ENCODE measurements at places on chromosomes 3 and 15.

DNA sequence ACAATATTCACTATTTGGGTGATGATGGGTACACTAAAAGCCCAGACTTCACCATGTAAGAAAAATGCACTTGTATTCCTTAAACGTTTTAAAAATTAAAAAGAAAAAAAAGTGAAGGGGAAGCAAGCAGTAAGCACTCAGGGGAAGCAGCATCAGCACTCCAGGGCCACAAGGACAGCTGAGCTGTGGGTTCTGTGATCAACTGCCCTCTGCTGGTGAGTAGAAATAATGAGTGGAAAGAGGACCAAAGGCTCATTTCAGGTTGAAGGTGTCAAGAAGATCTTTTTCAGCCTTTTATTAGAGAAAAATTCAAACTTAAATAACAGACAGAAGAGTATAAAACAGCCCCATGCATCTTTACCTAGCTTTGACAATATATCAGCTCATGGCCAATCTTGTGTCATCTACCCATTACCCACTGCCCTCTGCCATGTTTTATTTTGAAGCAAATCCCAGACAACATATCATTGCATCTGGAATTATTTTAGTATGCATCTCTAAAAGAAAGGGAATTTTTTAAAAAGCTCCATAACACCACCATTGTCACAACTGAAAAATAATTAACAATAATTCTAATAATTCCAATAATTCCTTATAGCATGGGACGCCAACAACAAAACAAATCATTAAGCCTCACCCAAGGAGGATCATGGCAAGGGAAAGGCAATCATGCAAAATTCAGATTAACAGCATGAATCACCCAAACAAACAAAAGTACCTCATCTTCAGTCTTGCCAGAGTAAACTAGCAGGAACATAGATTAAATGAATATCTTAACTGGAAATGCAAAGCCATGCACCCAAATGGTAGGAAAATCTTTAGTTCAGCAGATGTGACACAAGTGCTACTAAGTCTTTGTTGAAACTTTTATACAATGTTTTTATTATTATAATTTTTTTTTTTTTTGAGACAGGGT lies 42.5 kb downstream of the TAMM41 start:
- peak; percentile 31 for DNase-seq

- no peak for DNase-seq
Measured at GRCh38 chr15:75696854-75697259, 15.8 kb downstream of the CSPG4 start.

GRCh38 chr15:32717426-32718226 lies at the start of gene GREM1:
TSS of gene GREM1 (plus strand) at chr15:32718004. CDS start at chr15:32730691, 12,687 bp downstream.
- no peak for DNase-seq

DNA sequence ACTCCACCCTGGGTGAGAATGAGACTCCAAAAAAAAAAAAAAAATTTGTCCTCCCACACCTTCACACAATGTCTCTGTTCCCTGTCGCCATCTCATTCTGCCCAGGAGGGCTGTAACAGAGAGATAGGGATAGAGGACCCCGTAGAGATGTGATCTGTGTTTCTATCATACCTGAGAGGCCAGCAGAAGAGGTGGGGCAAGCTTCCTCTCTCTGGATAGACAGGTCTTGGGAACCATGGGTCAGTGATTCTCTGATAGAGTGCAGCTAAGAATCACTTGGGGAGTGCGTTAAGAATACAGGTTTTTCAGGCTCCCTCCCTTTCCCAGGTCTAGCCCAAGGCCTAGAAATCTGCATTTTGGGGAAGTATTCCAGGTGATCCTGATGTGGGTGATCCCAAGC lies 8.3 kb downstream of the CA12 start:
- DNase-seq: no peak

- DNase-seq: no peak
Measured at GRCh38 chr15:52537459-52537858, 8.8 kb upstream of the MYO5A start.

DNA sequence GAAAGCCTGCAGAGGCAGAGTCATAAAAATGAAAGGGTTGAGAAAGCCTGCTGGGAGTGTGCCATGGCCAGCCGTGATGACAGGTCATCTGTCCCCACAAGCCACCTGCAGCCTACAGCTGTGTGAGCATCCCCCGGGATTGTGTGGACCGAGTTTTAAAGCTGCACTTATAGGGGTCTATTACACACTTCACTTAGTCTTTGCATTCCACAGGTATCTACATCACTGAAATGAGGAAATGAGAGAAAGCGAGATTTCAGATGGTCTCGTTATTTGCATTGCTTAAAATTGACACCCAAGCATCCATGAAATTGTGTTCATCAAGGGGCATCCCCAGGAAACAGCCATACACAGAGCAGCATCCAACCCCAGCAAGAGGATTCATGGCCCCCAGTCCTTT lies 137.6 kb upstream of the TRIM42 start:
- DNase-seq: no peak

GRCh38 chr3:50154476-50154839 lies 666 bp upstream of the SEMA3F start:
- DNase-seq: no peak

DNA sequence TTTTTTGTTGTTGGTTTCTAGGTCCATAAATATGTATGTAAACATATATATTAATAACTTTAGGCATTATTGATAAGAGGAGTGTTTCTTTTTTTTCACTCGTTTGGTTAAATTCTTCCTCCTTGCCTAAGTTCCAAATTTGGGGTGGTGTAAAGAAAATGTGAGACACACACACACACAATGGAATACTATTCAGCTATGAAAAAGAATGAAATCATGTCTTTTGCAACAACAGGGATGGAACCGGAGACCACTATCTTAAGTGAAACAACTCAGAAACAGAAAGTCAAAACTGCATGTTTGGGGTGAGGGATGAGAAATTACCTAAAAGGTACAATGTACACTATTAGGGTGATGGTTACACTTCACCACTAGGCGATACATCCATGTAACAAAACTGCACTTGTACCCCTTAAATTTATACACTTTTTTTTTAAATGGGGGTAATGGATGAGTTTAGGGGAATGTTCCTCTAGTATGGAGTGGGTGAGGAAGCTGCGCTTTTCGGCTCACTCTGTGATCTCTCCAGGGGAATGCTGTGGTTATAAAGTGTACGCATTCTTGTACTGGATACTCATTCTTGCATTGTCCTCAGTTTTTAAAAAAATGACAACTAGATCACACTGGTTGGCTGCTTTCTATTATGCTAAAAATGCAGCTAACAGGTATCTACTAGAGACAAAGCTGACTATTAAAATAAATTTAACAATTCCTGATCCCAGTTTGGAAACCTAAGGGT lies 50.8 kb upstream of the PPARG start:
- DNase-seq: no peak

DNA sequence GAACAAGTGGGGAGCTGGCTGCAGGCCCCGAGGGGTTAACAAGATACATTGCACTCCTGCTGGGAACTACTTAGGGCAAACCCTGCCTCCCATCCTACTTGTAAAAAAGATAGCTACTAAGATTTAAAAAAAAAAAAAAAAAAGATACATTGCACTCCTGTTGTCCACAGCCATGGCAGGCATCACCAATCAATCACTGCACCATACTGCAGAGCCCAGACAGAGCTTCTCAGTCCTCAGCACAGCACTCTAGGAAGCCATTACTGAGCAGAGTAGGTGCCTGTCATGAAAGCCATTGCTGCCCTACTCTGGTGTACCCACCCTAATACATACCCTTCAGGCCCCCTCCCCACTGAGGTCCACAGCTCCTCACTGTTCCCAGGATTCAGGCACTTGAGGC lies 64.8 kb downstream of the RASGRF1 start:
- DNase-seq: no peak

- DNase-seq: no peak
Measured at GRCh38 chr3:127734181-127734720, 61.5 kb downstream of the ABTB1 start.

- no peak for DNase-seq
Measured at GRCh38 chr3:154074966-154075365, 46.2 kb upstream of the ARHGEF26 start.

- DNase-seq: no peak
Measured at GRCh38 chr15:96336596-96337364, 6.3 kb downstream of the NR2F2 start.

DNA sequence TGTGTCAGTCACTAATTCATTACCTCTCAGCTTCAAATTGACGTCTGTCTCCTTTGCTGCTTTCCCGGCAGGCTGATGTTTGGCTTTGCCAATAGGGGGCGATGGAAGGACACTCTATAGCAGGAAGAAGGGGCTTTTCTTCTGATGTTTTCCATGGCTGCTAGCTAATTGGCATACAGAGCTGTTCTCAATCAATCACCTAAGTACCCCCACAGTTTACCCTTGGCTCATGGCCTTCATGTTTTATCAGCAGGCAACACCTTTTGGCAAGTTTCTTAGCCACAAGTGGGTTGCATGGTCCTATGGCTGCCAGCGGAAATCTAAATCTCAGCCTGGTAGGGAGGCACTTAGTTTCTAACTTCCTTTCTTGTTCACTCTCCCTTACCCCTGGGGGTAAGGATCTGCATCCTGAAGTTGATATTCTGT lies 45.0 kb downstream of the ESYT3 start:
- no peak for DNase-seq

DNA sequence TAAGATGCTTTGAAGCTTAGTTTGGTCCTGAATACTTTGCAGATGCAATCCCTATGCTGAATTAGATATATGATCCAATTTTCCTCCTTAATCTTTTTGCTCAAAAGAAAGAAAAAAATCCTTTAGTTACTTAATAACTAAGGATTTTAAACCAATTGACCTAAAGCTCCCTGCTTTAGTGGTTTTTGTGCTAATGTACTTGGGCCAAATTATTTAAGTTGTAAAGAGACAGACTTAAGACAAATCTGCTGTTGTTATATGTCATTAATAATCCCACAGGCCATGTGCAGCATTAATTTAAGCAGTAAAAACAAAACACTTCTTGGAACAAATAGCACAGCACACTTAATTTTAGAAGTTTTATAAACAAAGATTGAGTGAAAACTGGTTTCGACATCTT lies 776.1 kb upstream of the SEMA6D start:
- no peak for DNase-seq

DNA sequence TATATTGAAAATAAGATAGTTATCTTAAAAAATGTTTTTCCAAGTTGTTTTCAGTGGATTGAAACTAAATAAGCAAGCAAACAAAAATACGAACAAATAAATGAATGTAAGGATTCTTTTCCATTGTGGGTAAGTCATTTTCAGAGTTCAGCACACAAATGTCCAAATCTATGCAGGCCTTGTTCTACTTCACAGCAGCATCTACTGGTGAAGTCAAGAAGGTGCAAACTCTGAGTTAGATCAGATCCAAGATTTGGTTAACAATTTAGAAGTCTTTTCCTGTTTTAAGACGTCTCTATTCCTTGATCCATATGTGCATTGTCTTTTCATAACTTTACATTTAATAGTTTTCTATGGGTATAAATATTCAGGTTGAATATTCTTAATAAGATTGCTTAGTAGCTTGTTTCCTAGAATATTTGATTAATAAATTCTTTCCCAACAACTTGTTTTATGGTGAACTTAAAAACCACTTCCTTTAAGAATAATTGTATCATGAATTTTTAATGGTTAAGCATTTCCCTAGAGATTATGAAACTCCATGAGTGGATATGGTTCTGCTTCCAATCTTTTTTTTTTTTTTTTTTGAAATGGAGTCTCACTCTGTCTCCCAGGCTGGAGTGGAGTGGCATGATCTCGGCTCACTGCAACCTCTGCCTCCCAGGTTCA lies 10.5 kb downstream of the PTX3 start:
- DNase-seq: no peak

DNA sequence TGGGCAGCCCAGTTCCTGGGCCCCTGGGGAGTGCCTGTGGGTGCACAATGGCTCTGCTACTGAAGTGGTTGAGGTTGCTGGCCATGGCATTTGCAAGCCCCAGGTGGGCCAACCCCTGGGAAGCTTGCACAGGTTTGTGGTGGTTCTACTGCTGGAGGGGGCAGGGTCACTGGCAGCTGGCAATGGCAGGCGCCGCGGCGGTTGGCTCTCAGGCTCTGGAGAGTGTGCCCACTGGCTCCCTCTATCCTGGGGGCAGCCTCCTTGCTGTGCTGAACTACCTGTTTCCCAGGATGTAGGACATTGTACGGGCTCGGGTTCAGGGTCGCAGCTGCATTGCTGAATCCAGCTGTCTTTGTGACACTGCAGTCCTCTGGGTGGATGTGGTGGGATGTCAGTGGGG lies 180.2 kb upstream of the HES1 start:
- no peak for DNase-seq

- no peak for DNase-seq
Measured at GRCh38 chr3:45679805-45680204, 9.4 kb upstream of the SACM1L start.

GRCh38 chr3:33490641-33491241 lies 50.5 kb upstream of the UBP1 start:
- no peak for DNase-seq

DNA sequence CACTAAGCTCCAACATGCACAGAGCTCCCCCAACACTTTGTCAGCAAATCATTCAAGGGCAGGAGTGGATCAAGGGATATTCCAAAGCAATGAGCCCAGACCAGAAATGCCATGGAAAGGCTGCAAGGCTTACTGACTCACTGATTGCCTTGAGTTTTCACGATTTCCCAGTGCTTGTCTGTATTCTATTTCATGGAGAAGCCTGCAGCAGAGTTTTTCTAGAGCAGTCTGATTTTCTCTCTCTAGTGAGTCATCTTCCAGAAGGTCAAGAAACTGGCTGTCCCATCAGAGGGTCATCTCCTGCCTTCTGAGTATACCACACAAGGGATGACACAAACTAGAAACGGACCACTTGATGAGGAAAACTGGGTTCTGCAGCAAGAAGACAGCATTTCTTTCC lies 16.5 kb downstream of the LMCD1 start:
- no peak for DNase-seq

GRCh38 chr3:137103739-137104138 lies 146.0 kb downstream of the IL20RB start:
- no peak for DNase-seq

GRCh38 chr3:24086206-24086605 lies 141.1 kb downstream of the NR1D2 start:
- no peak for DNase-seq

- DNase-seq: peak; percentile 53
Measured at GRCh38 chr3:39208463-39209055, 16.2 kb upstream of the XIRP1 start.

DNA sequence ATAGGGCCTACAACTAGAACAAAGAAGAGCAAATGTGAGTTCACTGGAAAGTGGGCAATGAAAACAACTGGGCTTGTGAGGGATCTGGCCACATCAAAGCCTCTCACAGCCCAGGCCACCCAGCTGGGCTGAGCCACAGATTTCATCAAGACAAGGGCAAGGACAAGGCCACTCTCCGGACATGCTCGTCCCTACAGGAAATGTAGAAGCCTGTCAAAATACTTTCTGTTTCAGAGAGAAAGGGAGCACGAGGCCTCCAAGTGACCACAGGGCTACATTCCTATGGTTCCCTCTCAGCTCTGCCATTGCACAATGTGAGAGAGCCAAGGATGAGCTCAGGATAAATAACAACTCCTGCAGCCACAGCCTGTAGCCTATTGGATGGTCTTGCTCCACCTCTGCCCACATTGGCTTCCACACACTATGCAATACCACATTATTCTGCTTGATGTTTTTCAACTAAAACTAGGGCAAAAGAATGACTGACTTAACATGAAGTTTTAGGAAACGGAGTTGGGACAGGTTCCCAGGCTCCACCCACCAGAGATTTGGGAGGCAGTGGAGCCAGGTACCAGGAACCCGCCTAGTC lies 12.1 kb downstream of the TBC1D2B start:
- DNase-seq: peak; percentile 70
